ENCODE measurements at places on chromosomes 7 and 10. TPM values are rescaled to one million over a fixed set of nuclear protein-coding genes. Genes with fewer than 3 reads are reported as not detected.

TMEM196 gene
- 0.22 TPM for total RNA-seq

SAP25 gene
- not detected for total RNA-seq

HYAL4 gene
- total RNA-seq = not detected

SPAG6 gene
- total RNA-seq = not detected

NUTM2B gene
- total RNA-seq = 1.4 TPM

CHAT gene
- total RNA-seq = 1.6 TPM

HPS1 gene
- total RNA-seq = 51.4 TPM

MPP7 gene
- total RNA-seq = 72.1 TPM

LIPN gene
- 0.94 TPM for total RNA-seq

TMEM209 gene
- total RNA-seq = 9.3 TPM

LRMDA gene
- total RNA-seq = 20.1 TPM

KLF14 gene
- total RNA-seq = 0.16 TPM

ASZ1 gene
- not detected for total RNA-seq

TES gene
- total RNA-seq = 307 TPM

MMD2 gene
- total RNA-seq = not detected

GPC2 gene
- total RNA-seq = 3.4 TPM

NUTM2E gene
- total RNA-seq = 0.39 TPM

DNA sequence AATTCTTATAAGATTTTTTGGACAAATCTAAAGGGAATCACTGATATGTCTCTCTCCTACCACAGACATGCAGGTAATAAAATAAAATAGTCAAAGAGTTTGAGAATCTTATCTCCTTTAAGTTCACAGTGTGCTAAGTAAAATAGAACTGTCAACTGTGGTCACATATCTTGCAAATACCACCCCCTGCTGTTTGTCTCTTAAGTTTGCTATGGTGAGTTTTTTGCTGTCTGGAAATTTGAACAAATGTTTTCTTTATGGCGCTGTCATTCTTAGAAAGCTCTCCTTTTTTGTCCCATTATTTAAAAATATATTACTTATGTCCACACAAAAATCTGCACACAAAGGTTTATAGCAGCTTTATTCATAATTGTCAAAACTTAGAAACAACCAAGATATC lies 19.6 kb downstream of the GIMAP5 start:
- ATAC-seq = no peak

DNA sequence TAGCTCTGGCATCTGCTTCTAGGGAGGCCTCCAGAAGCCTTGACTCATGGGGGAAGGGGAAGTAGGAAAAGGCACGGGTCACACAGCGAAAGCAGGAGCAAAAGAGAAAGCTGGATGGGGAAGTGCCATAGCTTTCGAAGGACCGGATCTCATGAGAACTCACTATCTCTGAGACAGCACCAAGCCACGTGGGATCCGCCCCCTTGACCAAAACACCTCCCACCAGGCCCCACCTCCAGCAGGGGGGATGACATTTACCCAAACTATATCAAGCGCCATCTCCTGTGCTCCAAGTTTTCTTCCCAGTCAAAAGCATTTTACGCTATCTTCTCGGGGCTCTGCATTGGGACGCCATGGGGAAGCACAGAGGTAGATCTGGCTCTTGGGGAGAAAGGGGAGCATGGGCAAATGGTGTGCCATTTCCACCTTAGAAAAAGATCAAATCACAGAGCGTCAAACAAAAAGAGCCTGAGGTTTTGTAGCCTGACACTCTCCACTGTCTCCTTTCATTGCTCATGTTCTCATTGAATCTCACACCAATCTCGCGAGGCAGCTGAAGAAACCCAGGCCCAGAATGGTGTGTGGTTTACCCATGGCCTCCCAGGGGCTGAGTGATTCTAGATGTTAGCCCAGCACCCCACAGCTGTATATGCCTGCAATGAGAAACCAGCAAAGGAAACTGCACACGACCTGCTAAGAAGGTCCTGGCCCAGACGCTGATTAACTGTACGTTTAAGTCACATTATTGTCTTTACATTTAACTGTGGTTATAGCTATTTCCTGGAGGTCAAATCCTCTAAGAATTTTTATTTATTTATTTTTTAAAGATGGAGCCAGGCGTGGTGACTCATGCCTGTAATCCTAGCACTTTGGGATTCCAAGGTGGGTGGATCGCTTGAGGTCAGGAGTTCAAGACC lies 8.1 kb upstream of the OLAH start:
- ATAC-seq = peak; percentile 31

DNA sequence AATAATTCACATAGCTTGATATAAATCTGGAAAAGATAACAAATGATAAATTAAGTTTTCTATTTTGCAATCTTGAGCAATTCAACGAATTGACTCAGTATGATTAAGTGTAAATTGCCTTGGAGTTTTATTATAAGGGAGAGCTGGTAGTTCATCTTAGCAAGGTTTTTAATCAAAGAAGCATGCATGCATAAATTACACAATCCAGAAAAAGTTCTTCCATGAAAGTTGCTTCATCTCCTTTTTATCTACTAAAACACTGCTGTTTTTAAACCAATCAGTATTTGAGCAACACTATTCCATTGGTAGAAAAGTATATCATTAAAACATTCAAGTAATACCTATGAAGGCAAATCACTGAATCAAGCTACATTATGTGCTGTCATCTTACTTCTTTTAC lies 47.6 kb downstream of the POT1 start:
- ATAC-seq = no peak

- ATAC-seq = peak; percentile 17
These were observed 636 bp upstream of the RARRES2 start for GRCh38 chr7:150342121-150342408.

DNA sequence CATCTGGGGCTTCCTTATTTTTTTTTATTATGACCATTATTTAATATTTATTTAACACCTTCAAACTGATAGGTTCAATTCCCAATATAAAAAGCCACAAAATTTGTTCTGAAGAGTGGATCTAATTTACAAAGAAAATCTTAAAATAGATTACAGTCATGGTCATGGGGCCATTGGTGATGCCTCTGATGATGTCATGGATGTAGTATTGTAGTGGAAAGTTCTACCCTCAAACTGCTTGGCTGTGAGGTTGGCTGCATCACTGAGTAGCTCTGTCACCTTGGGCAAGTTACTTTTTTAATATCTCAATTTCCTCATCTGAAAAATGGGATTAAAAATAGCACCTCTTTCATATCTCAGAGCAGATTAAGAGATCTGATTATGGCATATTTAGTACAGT lies 128.5 kb downstream of the DKK1 start:
- no peak for ATAC-seq

GRCh38 chr10:44049301-44050015 lies 335.4 kb downstream of the CXCL12 start:
- no peak for ATAC-seq

GRCh38 chr10:77700086-77700485 lies 62.5 kb upstream of the KCNMA1 start:
- ATAC-seq = no peak

DNA sequence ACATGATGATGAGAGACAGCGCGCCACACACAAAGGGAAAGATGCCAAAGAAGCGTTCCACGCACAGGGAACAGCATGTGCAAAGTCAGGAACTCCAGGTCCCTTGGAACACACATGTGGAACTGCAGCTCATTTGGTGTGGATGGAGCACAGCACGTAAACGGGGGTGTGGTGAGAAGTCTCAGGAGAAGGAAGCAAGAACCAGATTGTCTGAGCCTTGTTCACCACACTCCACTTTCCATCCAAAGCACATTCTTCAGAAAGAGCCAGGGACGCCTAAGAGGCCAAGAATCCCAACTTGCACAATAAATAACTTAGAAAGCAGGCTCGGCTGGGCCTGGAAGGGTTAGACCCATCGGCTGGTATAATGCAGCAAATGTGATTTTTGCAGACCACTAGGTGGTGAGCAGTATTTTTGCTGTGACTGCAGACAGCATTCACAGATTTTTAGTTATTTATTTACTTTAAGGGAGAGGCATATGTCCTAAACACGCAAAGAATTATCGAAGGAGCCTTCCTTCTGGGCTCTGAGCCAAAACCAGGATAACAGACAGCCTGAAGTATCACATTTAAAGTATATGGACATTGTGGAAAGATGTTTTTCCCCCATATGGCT lies 27.9 kb upstream of the ASCC1 start:
- ATAC-seq = peak; percentile 73

GRCh38 chr10:29617880-29618340 lies 16.9 kb downstream of the SVIL start:
- ATAC-seq = peak; percentile 51

- ATAC-seq = no peak
These were observed 39.0 kb upstream of the RASGEF1A start for GRCh38 chr10:43305876-43306275.

DNA sequence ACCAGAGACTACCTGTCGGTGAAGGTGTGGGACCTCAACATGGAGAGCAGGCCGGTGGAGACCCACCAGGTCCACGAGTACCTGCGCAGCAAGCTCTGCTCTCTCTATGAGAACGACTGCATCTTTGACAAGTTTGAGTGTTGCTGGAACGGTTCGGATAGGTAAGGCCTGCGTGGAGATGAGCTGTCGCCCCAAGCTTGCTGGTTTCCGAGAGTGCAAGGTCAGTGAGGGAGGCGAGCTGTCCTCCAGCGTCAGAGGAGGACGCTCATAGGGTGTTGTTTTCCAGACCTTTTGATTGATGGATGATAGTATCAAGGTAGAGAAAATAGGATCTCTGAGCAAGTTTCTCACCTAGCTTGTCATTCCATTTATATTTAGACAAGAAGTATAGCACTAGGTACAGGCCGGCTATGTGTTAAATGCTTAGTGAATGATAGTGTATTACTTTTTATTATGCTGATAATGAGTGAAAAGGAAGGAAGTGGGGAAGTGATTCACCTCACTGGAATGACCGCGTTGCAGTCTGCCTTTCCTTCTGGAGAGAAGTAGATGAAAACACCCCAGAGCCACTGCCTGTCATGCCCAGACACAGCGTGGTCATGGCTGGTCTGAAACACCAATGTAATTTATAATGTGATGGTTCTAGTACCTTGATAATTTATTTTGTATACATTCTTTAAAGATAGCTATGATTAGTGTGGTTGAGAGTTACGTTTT lies 33.9 kb downstream of the BNIP3 start:
- no peak for ATAC-seq

GRCh38 chr7:93923296-93923695 lies 1.8 kb downstream of the GNG11 start:
- ATAC-seq = no peak

GRCh38 chr10:19658622-19659233 lies 157.5 kb upstream of the PLXDC2 start:
- no peak for ATAC-seq

DNA sequence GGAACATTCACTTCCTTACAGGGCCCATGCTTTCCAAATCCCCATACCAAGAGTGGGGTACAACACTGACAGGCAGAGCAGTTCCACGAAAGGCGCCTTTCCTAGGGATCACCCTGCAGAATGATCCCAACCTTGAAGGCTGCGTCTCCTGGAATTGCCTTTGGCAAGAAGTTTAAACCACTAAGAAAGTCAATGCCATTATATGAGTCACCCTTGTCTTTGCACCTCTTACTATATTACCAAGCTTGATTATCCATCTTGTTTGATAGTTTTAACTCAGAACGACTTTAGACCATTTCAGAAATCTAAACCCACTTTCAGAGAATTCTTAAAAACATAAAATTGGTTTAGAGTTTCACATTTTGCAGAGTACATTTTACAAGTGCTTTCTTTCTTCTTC lies 282.1 kb downstream of the ARHGAP12 start:
- ATAC-seq = no peak

GRCh38 chr7:38759028-38759427 lies 127.9 kb upstream of the AMPH start:
- ATAC-seq = no peak

DNA sequence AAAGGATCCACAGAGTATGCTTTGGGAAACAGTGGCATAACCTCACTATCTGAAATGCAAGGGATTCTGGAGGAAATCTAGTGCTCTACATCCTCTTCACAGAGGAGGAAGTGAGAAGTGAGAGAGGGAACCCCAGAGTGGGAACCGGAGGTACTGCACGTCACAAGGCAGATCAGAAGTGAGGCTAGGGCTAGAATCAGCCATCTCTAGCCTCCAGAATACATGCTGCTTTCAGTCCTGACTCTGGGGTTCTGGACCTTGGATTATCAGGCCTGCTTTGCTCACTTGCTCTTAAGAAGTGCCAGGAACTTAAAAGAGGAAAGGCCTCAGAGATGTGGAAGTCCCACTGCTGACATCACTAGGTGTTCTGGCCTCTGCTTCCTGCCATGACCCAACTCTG lies 25.7 kb downstream of the ZNF503 start:
- peak; percentile 27 for ATAC-seq

- no peak for ATAC-seq
These were observed 43.4 kb downstream of the PSPH start for GRCh38 chr7:56007891-56008290.
